NCI-H446 treated with DMSO at 0.1 percent for 48 hours (cell line): ENCODE measurements at places on chromosomes 6 and 20.
A peak's percentile ranks its signal among the peaks of the same experiment; 100 is the strongest.

- peak; percentile 16 for DNase-seq
These were observed 5.4 kb upstream of the KCNQ5 start for GRCh38 chr6:72616406-72617015.

DNA sequence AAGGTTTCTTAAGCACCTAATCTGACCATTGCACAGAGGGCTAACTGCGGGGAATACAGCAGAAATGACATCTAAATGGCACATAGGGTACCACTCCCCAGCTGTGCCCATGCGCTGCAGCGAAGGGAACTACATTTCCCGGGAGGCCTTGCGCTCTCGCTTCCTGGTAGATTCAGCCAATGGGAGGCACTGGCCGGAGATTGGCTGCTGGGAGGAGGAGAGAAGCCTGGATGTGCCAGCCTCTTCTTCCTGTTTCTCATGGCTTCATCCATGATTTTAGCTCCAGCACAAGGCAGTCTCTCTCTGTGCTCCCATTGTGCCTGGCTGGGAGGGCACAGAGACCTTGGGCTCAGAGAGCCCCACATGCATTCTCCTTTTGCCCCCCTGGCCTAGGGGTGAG is 101.7 kb upstream of the FOXA2 start:
- peak; percentile 24 for DNase-seq

DNA sequence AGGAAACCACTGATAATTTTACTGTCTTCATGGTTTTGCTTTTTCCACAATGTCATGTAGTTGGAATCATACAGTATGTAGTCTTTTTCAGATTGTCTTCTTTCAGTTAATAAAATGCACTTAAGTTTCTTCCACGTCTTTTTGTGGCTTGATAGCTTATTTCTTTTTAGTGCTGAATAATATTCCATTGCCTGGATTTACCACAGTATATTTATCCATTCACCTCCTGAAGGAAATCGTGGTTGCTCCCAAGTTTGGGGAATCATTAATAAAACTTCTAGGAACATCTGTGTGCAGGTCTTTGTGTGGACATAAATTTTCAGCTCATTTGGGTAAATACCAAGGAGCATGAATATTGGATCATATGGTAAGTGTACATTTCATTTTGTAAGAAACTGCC is 38.8 kb upstream of the ZNFX1 start:
- DNase-seq: no peak

GRCh38 chr20:8389381-8390036 is 257.4 kb downstream of the PLCB1 start:
- DNase-seq: peak; percentile 74

GRCh38 chr6:43970068-43970912 is 157.0 kb downstream of the MRPL14 start:
- no peak for DNase-seq

DNA sequence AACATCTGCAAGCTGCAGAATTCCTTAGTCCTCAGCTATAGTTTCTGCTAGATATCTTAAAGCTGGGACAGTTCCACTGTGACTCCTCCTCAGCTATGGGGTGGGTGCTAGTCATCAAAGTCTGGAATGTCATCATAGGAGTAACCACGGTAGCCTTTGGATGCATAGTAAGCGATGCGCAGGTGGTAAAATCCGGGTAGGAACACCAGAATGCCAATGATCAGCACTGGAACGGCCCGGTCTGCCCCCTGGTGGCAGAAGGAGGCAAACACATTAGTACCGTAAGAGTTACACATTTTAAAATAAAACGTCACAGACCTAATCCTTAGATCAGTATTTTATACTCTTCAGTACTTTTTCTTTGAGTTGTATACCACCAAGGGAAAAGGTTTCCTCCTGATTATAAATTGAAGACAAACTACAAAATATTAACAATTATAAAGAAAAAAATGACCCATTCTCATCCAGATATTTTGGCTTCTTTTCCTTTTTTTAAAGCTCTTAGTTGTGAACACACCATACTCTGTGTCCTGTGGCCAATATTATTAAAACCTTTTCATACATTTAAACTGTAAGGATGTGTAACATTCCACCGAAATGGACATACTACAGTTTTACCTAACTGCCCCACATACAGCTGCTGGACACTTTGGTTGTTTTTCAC is 18.9 kb downstream of the PCNA start:
- DNase-seq: no peak

GRCh38 chr20:35981969-35982368 is 13.6 kb downstream of the CNBD2 start:
- no peak for DNase-seq

DNA sequence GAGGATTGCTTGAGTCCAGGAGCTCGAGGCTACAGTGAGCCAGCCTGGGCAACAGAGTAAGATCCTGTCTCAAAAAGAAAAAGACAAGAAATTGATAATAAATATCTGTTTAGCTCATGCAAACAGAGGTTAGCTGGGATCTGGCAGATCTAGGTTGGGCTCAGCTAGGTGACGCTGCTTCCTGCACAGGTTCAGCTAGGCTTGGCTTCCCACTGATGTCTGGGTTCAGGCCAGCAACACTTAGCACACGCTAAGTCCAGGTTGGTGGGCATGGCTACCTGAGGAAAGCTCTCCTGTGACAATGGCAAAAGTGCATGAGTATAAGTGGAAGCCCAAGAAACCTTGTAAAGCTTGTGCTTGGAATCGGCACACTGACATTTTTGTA is 48.7 kb downstream of the RIN2 start:
- no peak for DNase-seq
